Muscle of back (tissue), 13 donors: ENCODE measurements at places on chromosomes 11 and 22.

- DNase-seq: no peak
Observed at GRCh38 chr22:34966980-34967565, 98.9 kb upstream of the ISX start.

GRCh38 chr11:17005646-17006045, 8.6 kb downstream of the PLEKHA7 start:
- no peak for DNase-seq

GRCh38 chr11:86099874-86100273, 31.0 kb upstream of the PICALM start:
- DNase-seq: no peak

GRCh38 chr11:44940404-44940803, 10.3 kb downstream of the TP53I11 start:
- DNase-seq: no peak

GRCh38 chr22:50672471-50673230, at the start of gene SHANK3:
SHANK3 (plus strand) TSS chr22:50672823.
- DNase-seq: peak; percentile 47

GRCh38 chr22:49691256-49691655, 136.4 kb downstream of the BRD1 start:
- DNase-seq: no peak

GRCh38 chr22:28594076-28594796, 85.4 kb downstream of the TTC28 start:
- DNase-seq: peak; percentile 20

GRCh38 chr11:10305964-10306918, 1.4 kb downstream of the ADM start:
- DNase-seq: peak; percentile 79

DNA sequence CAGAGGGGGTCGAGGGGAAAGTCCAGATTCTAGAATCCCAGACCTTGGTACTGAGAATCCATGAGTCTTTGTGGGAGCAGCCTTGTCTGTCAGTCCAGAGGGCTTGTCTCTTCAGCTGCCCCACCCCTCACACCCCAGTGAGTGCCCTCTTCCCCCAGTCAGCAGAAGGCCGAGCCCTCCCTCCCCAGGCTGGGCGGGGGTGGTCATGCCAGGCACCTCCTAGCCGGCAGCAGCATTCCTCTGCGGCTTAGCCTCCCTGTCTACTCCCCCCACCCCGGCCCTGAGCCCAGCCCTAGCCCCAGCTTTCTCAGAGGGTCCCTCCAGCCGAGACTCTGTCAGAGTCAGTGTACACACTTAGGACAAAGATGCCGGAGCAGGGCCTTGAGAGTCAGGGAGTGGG, 4.6 kb downstream of the SOX10 start:
- no peak for DNase-seq

GRCh38 chr11:118691926-118692830, 12.7 kb upstream of the TREH start:
- DNase-seq: no peak
